ENCODE measurements at places on chromosomes 13 and 19. TPM values are rescaled to one million over a fixed set of nuclear protein-coding genes. Genes with fewer than 3 reads are reported as not detected.

The SAFB gene
- 115 TPM for total RNA-seq

The HIPK4 gene
- total RNA-seq = 0.36 TPM

The SARS2 gene
- 17.9 TPM for total RNA-seq

The FUT2 gene
- not detected for total RNA-seq

The CYP2A7 gene
- total RNA-seq = not detected

The ZNF91 gene
- total RNA-seq = 91.2 TPM

The ACP7 gene
- 1.6 TPM for total RNA-seq

The RYR1 gene
- 14.4 TPM for total RNA-seq

The CALR3 gene
- total RNA-seq = not detected

The TIMM29 gene
- 14.4 TPM for total RNA-seq

The ZNF578 gene
- total RNA-seq = 4.9 TPM

- DNase-seq = peak; percentile 80
Measured at GRCh38 chr19:17555929-17556813, 722 bp downstream of the COLGALT1 start.

GRCh38 chr13:77477299-77477848 is 58.1 kb upstream of the SCEL start:
- DNase-seq = no peak

DNA sequence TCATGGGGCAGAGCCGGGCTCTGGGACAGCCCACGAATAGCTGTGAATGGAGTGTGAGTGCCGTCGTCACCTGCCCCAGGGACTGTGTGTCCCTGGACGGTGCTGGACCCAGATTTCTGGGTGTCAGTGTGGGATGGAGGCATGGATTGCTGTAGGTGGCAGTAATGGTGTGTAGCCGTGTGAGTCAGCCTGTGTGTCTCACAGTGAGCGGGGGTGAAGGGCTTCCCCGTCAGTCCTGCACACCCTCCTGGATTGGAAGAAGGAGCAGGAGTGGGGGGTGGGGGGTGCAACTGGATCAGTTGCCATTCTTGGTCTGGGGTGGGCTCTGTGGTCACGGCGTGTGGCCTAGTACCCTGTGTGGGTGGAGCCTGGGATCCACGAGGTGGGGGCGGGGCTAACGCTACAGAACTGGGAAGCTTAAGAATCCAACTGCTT is 6.5 kb upstream of the LTBP4 start:
- DNase-seq = no peak

DNA sequence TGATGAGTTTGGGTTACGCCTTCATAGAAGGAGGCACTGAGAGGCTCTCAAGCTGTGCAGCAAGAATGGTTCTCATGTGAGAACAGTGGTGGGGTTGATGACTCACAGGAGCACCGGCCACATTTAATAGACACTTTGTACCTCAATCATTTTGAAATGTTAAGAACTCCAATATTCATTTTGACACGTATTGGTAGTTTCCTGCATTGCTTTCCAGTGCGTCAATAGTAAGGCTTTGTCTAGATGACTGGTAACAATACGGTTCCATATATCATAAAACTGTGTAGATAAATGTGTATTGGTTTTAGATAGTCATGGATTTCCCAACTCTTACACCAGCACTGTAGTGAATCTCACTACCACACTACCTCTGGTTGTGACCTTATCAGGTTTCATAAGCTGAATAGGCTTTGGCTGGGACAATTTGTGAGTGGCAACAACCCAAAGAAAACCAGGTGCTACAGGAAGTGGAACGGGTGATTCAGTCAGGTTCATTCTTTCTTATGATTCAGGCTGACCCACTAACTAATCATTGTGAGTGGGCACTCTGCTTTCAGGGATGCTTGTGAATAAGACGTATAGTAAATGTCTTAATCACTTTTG is 362.6 kb downstream of the KLF5 start:
- DNase-seq = no peak

- DNase-seq = no peak
Measured at GRCh38 chr13:38429916-38430315, 80.3 kb downstream of the UFM1 start.

- DNase-seq = no peak
Measured at GRCh38 chr13:31015199-31015598, 82.7 kb downstream of the TEX26 start.

DNA sequence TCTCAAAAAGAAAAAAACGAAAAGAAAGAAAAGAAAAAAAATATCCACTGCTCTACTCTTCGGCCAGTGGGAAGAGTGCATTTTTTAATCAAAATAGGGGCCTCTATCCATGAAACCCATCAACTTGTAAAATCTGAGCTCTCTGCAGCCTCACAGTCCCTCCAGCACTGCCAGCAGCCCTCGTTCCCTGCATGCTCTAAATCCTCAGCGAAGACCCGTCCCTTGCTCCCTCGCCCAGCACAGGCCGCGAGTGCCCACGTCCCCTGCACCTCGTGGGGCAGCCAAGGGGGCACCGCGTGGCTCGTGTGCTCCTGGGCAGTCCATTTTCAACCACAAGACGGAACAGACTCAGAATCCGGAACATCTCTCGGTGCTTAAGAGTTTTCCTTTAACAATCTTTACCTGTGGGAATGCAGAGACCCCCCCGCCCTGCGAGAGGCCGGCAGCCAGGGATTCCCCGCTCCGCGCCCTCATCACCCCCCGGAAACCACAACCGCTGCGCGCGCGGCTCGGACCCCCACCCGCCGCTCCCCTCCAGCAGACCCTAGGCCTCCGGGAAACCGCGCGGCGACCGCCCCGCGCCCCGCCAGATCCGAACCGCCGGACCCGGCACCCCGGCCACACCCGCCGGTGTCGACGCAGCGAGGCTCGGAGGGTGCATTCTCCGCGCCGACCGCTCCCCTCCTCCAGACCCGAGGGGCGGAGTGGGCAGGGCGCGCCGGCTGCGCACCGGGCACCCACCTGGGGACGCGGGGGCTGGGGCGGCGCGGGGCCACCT is 638 bp downstream of the ANKRD27 start:
- no peak for DNase-seq

DNA sequence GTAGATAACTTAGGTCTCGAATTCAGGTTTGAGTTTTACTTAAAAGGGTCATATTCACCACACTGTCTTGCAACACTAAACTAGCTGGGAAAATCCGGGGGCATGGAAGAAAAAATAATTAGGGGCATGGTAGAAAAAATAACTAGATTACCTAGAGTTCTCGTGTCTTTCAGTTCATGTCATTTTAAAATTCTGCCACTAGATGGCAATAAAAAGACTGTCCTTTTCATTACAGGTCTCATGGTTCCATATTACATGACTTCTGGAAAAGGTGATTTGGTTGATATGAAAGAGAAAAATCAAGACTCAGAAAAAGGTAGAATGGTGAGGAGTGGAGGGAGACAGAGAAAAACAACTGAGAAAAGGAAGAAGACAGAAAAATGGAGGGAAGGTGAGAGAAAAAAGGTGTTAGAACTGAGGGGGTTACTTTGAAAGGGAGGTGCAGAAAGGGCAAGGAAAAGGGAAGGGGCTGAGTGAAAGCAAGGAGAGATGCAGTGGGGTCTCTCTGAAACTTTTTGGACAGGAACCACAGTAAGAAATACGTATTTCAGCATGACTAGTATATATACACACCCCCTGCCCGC is 299.0 kb downstream of the KLF12 start:
- no peak for DNase-seq

GRCh38 chr19:5893907-5894703 is 9.5 kb downstream of the NDUFA11 start:
- DNase-seq = no peak

- DNase-seq = no peak
Measured at GRCh38 chr13:112781287-112781686, 91.4 kb downstream of the ATP11A start.

DNA sequence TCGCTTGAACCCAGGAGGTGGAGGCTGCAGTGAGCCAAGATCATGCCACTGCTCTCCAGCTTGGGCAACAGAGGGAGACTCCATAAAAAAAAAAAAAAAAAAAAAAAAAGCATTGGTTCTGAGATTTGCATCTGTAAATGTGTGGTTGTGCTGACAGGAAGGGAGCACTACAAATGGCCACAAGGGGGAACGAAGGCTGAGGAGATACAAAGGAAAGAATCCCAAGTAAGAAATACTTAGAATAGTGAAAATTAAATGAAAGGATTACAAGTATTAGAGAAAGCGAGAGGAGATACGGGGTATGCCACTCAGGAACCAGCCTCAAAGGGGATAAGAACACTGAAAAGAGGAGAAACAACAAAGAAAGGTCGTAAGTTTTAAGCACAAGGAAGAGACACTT is 284.9 kb downstream of the KLF12 start:
- DNase-seq = no peak

DNA sequence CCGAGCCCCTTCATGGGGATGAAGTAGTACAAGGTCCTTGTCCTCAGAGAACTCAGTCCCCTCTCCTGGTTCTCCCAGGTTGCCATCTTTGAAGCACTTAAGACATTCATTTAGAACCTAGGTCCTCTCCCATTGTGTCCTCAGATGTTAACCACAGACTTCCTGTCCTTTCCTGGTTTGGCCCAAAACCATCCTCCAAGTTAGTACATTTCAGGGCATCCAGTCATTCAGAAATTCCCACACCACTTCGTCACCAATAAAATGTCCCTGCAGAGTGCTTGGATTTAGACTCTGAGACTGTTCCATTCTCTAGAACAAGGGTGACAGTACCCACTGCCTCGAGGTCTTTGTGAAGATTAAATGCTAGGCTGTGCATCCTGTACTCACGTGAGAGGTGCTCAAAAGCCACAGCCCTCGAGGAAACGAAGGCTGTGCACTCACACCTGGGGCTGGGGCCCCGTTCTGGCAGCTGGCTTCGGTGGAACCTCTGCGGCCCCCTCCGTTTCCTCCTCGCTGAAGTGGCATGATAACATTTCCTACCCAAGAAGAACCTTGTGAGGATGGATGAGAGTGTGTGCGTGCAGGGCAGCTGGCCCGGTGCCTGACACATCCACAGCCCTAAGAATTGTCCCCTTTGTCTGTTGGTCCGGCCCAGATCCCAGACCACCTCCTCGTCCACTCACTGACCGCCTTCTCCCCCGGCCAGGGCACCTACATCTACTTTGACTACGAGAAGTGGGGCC is 4.7 kb downstream of the LENG1 start:
- DNase-seq = no peak

DNA sequence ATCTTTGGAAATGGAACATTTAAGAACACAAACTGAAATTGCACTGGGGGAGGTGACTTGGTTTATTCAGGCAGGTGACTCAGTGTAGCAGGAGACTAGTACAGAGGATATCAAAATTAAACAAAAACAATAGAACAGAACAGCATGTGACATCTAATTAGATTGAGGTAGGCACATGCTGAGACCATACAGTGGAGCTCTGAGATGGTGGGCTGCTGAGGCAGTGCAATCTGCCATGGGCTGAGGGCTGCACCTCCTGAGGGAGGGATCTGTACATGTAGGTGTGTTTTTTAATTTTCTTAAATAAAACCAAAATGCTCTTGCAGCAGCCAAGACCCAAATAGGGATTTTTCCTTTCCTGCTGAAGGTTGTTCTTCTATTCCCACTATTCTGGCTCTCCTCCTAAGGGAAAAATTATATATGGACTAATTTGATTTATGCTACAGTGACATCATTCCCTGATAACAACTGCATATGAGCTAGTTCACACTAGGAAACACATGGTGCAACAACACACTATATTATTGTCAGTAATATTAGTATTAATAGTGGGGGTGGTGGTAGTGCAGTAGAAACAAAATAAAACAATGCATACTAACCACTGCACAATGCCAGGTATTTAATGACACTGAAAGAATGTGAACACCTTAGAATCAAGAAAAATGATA is 48.0 kb downstream of the LNX2 start:
- DNase-seq = no peak

DNA sequence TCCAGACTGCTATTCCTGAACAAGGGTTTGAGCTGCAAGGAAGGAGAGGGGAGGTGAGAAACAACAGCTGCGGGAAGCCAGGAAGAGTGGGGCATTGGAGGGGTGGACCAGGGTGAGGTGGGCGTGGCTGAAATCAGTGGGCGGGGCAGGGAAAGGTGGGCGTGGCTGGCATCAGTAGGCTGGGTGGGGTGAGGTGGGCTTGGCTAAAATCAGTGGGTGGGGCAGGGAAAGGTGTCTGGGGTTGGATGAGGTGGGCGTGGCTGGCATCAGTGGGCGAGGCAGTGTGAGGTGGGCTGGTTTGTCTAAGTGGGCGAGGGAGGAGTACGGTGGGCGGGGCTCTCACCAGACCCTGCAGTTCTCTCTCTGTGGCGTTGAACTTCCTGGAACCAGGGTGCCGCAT is 87.6 kb downstream of the MUC16 start:
- DNase-seq = no peak

GRCh38 chr19:15563325-15563794 is 51.7 kb upstream of the CYP4F8 start:
- no peak for DNase-seq

DNA sequence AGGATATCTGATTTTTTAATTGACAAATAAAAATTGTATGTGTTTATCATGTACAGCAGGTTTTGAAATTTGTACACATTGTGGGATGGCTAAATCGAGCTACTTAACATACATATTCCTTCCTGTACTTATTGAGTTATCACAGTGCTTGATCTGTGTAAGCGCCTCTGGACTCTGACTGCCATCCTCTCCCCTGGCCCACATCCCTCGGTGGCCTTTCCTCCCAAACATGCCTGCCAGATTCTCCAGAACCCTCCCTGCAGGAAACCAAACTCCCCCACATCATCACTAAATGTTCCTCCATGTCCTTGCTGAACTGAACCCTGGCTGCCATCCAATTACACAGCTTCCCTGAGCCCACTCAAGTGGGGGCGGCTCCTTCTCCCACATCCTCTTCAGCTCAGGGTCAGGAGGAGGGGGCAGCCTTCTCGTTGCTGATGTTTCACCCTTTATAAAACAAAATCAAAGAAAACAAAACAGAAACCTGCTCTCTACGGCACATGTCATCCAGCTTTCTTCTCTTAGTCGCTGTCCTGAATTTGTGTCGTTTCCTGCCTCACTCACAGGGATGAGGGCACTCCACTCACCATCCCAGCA is 97.1 kb upstream of the SPATA13 start:
- no peak for DNase-seq

- no peak for DNase-seq
Measured at GRCh38 chr13:113607056-113607888, 22.7 kb downstream of the TFDP1 start.

- DNase-seq = no peak
Measured at GRCh38 chr19:9808855-9809824, 9.7 kb downstream of the FBXL12 start.

- no peak for DNase-seq
Measured at GRCh38 chr19:15251010-15251748, 18.9 kb upstream of the EPHX3 start.

- DNase-seq = no peak
Measured at GRCh38 chr13:66200555-66200954, 1029.6 kb downstream of the PCDH9 start.

All from sciatic nerve (tissue), 2 donors.